ENCODE measurements at places on chromosomes 7 and 10. TPM values are rescaled to one million over a fixed set of nuclear protein-coding genes. Genes with fewer than 3 reads are reported as not detected.

NUDT13 gene
- 0.72 TPM for total RNA-seq

OPN1SW gene
- total RNA-seq = not detected

PLCE1 gene
- 0.85 TPM for total RNA-seq

CDK14 gene
- total RNA-seq = 10.4 TPM

UNC5B gene
- 64.6 TPM for total RNA-seq

KIFBP gene
- 19.0 TPM for total RNA-seq

MRPS17 gene
- 20.0 TPM for total RNA-seq

MALRD1 gene
- total RNA-seq = not detected

NPS gene
- not detected for total RNA-seq

KCND2 gene
- total RNA-seq = not detected
